ENCODE measurements at places on chromosomes 13 and 19.

DNA sequence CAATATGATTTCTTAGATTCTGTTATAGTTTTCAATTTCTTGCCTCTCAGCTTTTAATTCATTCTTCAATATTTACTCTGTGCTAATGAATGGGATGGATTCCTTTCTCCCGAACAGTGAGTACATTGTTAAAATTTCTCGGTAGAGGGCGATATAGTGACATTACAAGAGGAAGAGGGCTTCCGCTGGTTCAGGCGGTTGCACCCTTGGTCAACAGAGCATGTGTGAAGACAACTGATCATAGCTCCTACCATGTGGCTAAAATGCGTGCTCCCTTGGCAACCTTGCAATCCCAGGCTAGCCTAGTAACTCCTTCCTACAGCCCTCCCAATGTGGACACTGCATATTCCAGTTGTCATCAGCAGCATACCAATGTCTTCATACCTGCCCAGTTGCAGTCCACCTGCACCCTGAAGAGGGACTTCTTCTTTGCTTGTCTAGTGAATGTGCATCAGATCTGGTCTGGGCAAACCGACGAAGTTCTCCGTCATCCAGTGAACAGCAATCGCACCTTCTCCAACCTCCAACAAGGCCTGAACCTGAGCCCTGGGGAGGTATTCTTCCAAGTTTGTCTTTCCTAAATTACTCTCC is 653.0 kb upstream of the GPC6 start:
- DNase-seq, result peak; percentile 22

DNA sequence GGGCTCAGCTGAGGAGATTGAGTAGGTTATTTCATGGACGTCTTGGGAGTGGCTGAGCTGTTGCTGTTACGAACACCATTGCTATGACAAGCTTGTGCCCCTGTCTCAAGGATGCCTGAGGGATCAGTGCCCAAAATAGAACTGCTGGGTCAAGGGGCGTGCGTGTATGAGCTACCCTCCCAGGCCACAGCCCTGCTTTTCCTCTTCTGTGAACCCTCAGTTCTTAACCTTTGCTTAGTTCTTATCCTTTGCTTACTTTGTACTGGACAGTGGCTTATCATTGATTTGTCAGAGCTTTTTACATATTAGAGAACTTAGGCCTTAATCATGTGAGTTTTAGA is 9.0 kb downstream of the ARHGAP45 start:
- DNase-seq, result no peak

GRCh38 chr13:46609052-46609451 is 56.1 kb downstream of the LRCH1 start:
- no peak for DNase-seq

DNA sequence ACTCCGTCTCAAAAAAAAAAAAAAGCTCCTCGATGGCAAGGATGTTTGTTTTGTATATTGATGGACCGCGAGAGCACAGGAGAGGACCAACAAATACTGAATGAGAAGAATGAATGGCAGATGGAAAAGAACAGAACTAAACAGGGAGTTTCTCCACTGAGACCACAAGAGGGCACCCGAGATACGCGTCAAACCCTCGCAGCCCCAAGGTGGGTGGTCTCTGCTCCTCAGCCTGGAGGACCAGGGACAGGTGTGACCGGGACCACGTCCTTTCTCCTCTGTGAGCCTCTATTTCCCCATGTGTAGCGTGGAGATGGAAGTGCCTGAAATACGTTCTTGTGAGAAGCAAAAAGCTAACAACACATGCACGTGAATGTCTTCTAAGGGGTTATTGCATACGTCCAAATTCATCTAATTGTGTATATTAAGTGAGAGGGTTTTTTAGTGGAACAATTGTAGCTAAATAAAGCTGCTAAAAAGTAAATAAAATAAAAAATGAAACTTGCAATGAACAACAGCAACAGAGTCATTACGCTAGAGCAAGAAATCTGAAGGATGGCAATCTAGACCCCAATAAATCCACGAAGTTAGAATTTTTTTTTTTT is 8.3 kb upstream of the CDC42EP5 start:
- DNase-seq, result peak; percentile 45

GRCh38 chr13:37899753-37900152 is 30.2 kb upstream of the TRPC4 start:
- DNase-seq, result no peak

Data from fibroblast of skin of right biceps (primary cell).